Glomerular endothelial cell (primary cell): ENCODE measurements at places on chromosomes 13 and 19. TPM values are rescaled to one million over a fixed set of nuclear protein-coding genes. Genes with fewer than 3 reads are reported as not detected.

The ZNF625 gene
- total RNA-seq = 8.5 and 12.3 TPM in 2 replicates

The PRTN3 gene
- total RNA-seq = not detected in 2 replicates

The TYROBP gene
- not detected in 2 replicates for total RNA-seq

The EMC10 gene
- total RNA-seq = 120 and 121 TPM in 2 replicates

The KLK3 gene
- total RNA-seq = not detected in 2 replicates

The UQCRFS1 gene
- 25.6 and 38.9 TPM in 2 replicates for total RNA-seq

The TSC22D1 gene
- total RNA-seq = 61.7 and 79.9 TPM in 2 replicates

The LILRA6 gene
- not detected in 2 replicates for total RNA-seq

The F2RL3 gene
- total RNA-seq = 12.4 and 79.1 TPM in 2 replicates

The ZNF714 gene
- total RNA-seq = 2.9 and 5.8 TPM in 2 replicates

The ZNF100 gene
- total RNA-seq = 4.3 and 4.9 TPM in 2 replicates

The CYP2A7 gene
- not detected in 2 replicates for total RNA-seq

The ZSCAN4 gene
- not detected in 2 replicates for total RNA-seq

The KLK14 gene
- total RNA-seq = not detected in 2 replicates

The KASH5 gene
- total RNA-seq = not detected in 2 replicates

The KLK5 gene
- not detected in 2 replicates for total RNA-seq

The ZNF415 gene
- total RNA-seq = 1.6 and 5.5 TPM in 2 replicates

The RDH8 gene
- not detected in 2 replicates for total RNA-seq

The NOVA2 gene
- total RNA-seq = 11.8 and 23.2 TPM in 2 replicates

The PLPP2 gene
- 13.9 and 30.5 TPM in 2 replicates for total RNA-seq

The CYP4F2 gene
- not detected in 2 replicates for total RNA-seq

The CCDC70 gene
- not detected in 2 replicates for total RNA-seq

The ZBTB32 gene
- not detected in 2 replicates for total RNA-seq

The FAM216B gene
- not detected in 2 replicates for total RNA-seq

The SLC5A5 gene
- not detected in 2 replicates for total RNA-seq

The PSG2 gene
- total RNA-seq = not detected in 2 replicates
